ENCODE measurements at places on chromosomes 1 and 21.

GRCh38 chr1:11700601-11701467 is 9.3 kb downstream of the DRAXIN start:
- DNase-seq = no peak

DNA sequence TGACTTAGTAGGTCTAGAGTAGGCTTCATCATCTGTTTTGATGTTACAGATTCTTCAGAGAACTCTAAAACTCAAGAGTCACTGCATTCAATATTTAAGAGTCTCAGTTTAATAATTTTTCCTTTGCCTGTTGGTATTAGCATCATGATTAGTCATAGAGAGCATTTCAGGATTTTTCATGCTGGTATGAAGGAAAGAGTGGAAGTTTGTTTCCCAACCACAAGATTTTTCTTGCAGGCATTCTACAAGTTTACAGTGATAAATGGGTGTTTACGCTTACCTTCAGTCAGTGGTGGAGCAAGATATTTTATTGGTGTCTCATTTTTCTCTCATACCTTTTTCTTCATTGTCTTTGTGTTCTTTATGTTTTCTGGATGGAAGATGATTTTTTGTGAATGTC is 58.4 kb upstream of the MYOCOS start:
- no peak for DNase-seq

GRCh38 chr1:44154049-44154448 is 12.6 kb upstream of the KLF18 start:
- no peak for DNase-seq

- no peak for DNase-seq
Measured at GRCh38 chr1:191255354-191256054, 777.8 kb upstream of the BRINP3 start.

GRCh38 chr21:44297525-44298290 is 2.1 kb upstream of the PFKL start:
- DNase-seq = peak; percentile 50

- DNase-seq = no peak
Measured at GRCh38 chr1:188061881-188062280, 1233.1 kb downstream of the PLA2G4A start.

- DNase-seq = no peak
Measured at GRCh38 chr1:203509135-203509534, 15.2 kb downstream of the OPTC start.

GRCh38 chr1:160491017-160491416 is 32.0 kb downstream of the SLAMF6 start:
- no peak for DNase-seq

DNA sequence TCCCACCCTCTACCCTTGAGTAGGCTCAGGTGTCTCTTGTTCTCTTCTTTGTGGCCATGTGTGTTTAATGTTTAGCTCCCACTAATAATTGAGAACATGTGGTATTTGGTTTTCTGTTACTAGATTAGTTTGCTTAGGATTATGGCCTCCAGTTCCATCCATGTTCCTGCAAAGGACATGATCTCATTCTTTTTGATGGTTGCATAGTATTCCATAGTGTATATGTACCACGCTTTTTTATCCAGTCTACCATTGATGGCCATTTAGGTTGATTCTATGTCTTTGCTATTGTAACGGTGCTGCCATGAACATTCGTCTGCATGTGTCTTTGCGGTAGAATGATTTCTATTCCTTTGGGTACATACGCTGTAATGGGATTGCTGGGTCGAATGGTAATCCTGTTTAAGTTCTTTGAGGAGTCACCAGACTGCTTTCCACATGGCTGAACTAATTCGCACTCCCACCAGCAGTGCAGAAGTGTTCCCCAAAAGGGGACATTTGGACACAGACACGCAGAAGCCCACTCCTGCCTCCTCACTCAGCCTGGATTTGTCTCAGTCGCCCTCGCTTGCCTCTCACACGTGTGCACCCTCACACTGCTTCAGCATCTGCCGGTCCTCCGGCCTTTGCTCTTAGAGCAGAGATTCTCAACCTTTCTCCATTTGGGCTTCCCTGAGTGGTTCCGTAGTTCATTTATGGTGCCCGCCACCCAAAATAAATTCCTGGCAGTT is 3.7 kb downstream of the MX2 start:
- no peak for DNase-seq

- no peak for DNase-seq
Measured at GRCh38 chr1:3821908-3822307, 25.6 kb upstream of the LRRC47 start.

DNA sequence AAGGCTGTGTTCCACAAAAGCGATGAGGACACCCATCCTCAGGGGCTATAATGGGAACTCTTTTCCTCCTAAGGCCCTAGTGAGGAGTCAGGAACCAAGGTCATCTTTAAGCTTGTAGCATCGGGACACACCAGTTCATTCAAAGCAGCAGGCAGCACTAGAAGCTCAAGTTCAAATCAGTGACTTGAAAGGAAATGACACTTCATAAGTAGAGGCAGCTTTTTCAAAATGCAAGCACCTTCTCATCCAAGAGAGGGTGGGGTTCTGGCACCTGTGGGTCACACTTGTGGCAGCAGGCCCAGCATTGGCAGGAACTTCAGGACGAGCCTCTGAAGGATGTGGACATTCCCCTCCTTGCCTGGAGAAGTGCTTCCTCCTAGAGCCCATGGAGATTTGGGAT is 496.3 kb downstream of the KIF26B start:
- DNase-seq = no peak

- DNase-seq = no peak
Measured at GRCh38 chr21:36719614-36720013, 20.7 kb downstream of the SIM2 start.

DNA sequence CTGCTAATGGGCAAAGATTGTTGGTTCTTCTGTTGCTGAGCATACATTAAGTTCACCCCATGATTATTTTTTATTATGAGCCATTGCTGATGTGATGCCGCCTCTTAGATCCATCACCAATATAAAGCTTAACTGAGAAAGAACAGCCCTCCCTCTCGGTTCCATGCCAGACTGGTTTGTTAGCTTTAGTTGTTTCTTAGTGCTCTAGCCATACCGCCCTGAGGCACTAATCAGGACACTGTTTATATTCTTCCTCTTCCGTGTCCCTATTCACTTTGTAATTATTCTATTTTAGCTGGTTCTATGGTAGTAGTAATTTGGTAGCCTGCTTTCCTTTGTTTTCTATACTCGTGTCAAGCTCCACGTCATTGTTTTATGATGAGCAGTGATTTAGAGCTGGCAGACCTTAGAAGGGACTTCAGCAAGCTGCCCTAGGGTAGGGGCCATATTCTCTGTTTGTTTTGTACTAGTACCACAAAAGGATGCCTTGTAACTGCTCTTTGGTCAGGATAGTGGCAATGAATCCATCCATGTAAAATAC is 27.3 kb upstream of the PDPN start:
- DNase-seq = no peak

GRCh38 chr1:3014050-3014440 is 7.2 kb upstream of the ACTRT2 start:
- DNase-seq = no peak

- DNase-seq = no peak
Measured at GRCh38 chr1:6068932-6069331, 23.2 kb downstream of the KCNAB2 start.

DNA sequence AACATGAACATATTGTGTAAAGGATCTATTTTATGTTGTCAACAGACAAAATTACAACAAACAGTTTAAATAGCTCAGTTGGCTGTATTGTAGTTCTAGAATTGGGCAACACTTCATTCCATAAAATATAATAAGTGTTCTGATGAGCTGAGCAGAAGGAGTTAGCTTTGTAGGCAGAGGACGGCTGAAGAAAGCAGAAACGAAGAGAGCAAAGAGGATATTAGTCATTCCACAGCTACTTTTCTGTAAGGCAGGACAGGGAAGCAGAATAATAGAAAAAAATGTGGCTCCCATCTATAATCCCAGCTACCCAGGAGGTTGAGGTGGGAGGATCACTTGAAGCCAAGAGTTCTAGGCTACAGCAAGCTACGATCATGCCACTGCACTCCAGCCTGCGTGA is 20.2 kb upstream of the IVNS1ABP start:
- no peak for DNase-seq

DNA sequence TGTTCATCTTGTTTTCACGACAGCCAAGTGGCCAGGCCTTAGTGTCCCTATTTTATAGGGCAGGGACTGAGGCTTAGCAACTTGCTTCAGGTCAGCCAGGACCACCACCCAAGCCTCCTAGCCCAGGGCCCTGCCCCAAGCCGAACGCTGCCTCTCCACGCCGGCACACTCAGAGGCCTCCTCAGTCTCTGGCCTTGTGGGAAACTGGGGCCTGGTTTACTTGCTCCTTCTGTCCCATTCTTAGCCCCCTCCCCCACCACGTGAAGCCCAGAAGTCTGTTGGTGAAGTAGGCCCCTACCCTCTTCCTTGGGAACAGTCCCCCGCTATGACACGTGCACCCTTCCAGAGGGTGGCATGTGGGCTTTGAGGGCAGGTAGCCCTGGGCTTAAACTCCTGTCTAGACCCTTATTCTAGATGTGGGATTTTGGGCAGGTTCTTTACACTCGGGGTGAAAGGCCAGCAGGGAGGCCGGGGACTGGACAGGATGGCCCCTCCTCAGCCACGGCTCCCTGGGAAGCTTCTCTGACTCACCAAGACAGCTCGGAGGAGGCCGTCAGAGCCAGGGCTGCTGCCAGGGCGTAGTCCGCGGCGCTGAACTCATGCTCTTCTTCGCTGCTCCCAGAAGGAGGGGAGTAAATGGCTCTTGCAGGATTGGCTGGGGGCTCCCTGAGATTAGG is 4.3 kb downstream of the MYOM3 start:
- no peak for DNase-seq

DNA sequence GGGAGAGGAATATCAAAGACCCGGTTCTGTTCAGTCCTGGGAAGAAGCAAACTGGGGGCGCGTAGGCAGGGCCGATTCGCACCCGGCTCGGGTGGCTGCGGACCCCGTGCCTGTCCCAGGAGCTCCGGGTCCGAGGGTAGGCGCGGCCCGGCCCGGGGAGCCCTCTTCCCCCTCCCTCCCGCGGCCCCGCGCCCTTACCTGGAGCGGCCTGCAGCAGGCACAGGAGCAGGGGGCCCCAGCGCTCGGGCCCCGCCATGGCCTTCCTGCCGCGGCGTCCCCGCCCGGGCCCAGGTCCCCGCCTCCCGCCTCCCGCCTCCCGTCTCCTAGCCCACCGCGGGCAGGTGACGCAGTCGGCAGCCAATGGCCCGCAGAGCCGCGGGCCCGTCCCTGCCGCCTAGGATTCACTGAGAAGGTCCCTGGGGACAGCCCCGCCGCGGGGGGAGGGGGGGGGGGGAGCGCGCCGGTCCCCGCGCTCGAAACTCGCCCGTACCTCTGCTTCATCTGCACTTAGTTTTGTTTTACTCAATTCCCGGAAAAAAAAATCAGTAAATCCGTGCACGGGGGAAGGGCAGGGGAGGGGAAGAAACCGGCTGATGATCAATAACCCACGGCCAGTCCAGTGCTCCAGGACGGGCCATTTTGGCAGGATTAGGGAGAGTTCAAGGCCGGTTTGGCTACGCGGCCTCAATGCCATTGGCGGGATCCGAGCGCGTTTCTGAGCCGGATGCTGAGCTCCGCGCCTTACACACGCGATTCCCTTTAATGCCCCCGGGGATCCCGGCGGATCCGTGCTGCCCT is at the start of gene IFNLR1:
Gene IFNLR1 (minus strand): TSS at position 297 of the 798 bp plus-strand sequence. CDS start 41 bp downstream, at position 256.
- DNase-seq = peak; percentile 27

GRCh38 chr1:71339238-71339637 is 258.4 kb upstream of the ZRANB2 start:
- DNase-seq = no peak

GRCh38 chr1:221025956-221026355 is 146.7 kb downstream of the HLX start:
- DNase-seq = no peak

DNA sequence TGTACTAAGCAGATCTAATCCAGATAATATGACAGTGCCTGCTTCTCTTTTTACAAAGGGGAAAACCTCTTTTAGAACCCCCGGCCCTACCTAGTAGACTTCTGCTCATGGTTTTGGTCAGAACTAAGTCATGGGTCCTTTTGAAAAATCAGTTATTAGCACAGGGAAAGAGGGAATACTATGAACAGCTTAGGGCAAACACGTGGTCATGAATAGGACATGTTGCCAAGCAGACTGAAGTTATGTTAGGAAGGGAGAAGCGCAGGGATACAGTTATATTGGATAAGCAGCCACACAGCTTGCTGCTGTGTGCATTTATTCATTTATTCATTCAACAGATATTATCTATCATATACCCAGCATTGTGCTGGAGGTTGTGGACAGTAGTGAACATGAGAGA is 25.3 kb upstream of the IGSF3 start:
- no peak for DNase-seq

- no peak for DNase-seq
Measured at GRCh38 chr21:27190601-27191000, 223.7 kb upstream of the ADAMTS5 start.

DNA sequence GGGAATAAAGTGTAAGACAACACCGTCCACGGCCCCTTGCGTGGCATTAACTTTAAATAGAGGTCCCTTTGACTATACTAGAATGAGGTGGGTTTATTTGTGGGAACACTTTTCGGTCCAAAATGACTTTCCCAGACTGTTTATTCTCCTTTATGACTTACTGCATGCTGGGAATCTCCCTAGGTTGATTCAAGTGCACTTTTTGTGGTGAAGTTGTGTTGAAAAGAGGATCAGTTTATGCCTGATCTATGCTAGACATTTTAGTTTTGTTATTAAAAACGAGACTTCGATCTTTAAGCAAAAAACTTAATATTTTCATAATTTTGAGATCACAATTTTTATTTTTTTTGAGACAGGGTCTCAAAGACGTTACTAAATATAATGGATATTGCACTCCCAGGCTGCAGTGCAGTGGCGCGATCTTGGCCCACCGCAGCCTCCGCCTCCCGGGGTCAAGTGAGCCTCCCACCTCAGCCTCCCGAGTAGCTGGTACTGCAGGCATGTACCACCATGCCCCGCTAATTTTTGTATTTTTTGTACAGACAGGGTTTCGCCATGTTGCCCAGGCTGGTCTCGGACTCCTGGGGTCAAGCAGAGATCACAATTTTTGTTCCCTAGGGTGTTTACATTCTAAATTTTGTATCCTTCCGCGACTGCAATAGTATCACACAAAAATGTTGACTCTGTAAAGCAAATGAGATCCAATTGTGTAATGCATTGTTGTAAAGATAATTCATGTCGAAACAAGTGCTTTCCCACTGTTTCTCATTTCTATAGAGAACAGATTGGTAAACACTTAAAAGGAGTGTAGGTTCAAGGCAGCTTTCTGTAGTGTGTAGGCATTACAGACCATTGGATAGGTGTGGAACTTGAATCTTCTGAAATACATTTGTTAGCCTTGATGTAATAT is 1.6 kb downstream of the CDC42 start:
- DNase-seq = no peak

DNA sequence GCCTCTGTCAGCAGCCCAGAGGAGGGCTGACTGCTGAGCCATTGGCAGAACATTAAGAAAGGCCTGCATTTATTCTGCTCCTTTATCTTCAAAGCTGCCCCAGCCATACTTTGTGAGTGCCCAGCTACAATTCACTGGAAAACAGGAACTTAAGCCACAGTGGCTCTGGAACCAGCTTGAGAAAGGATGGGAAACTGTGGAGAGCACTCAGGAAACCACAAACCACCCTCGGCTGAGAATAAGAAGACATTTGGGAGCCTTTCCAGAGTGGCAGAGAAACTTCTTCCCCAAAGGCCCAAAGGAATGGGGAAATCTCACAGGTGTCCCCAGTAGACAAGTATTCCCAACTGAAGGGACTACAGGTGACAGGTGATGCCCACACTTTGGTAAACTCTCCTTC is 1.8 kb downstream of the LAMB3 start:
- no peak for DNase-seq

Measured in stimulated activated CD4-positive, alpha-beta T cell treated with anti-CD3 and anti-CD28 coated beads, Interleukin-15, amount 100 ng/mL, for 1 hour (primary cell).